ENCODE measurements at places on chromosomes 13 and 19.

DNA sequence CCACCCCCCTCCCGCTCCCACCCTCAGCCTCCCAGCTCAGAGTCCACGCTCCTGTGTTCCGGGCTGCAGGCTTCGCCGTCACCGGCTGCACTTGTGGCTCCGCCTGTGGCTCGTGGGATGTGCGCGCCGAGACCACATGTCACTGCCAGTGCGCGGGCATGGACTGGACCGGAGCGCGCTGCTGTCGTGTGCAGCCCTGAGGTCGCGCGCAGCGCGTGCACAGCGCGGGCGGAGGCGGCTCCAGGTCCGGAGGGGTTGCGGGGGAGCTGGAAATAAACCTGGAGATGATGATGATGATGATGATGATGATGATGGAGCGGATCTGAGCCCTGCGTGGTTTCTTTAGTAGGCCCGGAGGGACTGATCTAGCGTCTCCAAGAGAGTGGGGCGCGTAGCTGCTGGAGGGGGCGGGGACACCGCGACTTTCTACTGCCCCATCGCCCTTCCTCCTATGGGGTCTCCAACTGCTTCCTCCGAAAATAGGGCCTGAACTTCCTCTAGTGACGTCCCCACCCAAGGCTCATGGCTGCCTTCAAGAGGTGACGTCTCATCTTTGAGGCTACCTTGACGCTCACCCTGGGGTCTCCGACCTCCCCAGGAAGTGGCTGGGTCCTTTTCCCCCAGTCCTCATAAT lies 1.4 kb downstream of the RETN start:
- DNase-seq, result peak; percentile 55

GRCh38 chr13:51249770-51250741 lies 27.9 kb downstream of the FAM124A start:
- no peak for DNase-seq

GRCh38 chr13:113647351-113648215 lies 10.4 kb downstream of the ATP4B start:
- no peak for DNase-seq

DNA sequence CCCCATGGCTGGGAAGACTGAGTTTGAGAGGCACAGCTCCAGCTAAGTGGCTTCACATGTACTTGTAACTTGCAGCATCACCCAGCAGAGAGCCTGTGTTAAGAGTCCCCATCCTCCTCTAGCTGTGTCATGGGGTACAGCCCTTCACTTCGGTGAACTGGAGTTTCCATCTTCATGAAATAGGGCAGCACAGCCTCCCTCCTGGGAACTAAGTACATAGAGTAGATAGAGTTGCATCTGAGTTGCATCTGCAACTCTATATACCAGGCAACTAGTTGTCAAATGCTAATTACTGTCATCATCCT lies 1.2 kb downstream of the PRDX2 start:
- no peak for DNase-seq

- no peak for DNase-seq
Observed at GRCh38 chr19:53076984-53077383, 26.2 kb downstream of the ZNF160 start.

GRCh38 chr19:55141696-55142095 lies 7.3 kb downstream of the TNNT1 start:
- no peak for DNase-seq

DNA sequence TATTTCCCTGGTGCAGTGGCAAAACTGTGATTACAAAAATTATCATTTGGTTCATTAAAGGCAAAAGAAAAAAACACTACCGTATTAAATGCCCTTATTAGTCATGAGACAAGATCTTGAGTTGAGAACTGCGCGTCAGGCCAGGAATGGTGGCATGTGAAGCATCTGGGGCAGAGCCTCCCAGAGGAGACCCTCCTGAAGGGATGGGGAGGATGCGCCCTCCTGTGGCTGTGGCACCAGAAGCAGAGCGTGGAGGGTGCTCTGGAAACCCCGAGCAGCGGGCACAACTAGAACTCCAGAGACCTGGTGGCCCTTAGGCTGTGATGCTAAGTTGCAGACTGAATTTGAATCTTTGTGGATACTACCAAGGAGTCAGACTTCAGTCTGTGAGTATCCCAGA lies 11.5 kb downstream of the CUL4A start:
- DNase-seq, result no peak

DNA sequence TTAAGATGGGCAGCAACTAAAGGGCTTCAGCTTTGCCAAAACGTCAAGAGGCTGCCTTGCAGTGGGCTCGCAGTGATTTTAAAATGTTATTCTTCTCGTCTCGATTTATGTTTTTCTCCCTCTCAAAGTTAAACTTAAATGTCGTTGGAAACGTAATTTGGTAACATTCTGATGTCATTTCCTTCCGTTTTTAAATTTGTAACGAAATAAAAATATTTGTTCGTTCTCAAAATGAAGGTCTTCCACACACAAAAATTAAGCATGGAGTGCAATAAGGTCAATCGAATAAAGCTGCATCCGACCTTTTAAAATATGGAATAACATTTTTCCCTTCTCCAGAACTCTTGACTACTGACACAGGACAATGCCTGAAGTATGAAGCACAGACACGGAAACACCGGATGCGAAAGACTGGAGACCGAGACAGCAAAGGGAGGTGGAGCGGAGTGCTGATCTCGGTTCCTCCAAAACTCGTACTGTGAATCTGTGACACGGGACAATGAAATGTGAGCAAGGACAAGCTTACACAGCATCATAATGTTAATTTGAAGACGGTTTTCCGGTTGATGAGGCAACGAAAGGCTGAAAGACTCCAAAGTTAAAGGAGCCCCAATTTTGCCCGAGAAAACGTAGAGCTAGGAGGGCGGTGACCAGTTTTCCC lies 850 bp downstream of the MTMR6 start:
- peak; percentile 70 for DNase-seq

DNA sequence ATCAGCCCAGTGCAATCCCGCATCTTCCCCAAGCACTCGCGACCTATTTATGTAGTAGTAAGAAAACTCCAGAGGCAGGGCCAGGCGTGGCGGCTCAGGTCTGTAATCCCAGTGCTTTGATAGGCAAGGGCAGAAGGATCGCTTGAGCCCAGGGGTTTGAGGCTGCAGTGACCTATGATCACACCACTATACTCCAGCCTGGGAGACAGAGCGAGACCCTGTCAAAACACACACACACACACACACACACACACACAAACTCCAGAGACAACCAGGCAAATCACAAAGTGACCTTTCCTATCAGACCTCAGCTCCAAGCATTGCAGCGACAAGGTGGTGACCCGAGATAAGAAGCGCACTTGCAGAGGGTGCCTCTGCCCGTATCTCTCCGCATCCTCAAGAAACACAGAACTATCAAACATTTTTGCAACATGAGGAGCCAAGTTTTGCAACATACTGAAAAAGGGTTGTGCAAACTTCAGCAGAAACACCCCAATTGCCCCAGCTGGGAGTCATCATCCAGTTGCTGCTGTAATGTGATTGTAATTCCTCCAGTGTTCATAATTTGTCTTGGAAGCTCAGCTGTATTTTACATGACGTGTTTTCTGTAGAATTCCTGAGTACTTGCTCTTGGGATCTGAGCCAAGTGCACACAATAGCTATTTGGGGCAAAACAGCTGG lies 8.7 kb upstream of the KLF2 start:
- no peak for DNase-seq

GRCh38 chr13:33859691-33860303 lies 41.8 kb downstream of the RFC3 start:
- no peak for DNase-seq

- no peak for DNase-seq
Observed at GRCh38 chr19:15776991-15777970, 10.2 kb upstream of the OR10H5 start.

- no peak for DNase-seq
Observed at GRCh38 chr13:114328034-114328433, 13.7 kb downstream of the CHAMP1 start.
